ENCODE measurements at places on chromosomes 7 and 10.
A peak's percentile ranks its signal among the peaks of the same experiment; 100 is the strongest.

DNA sequence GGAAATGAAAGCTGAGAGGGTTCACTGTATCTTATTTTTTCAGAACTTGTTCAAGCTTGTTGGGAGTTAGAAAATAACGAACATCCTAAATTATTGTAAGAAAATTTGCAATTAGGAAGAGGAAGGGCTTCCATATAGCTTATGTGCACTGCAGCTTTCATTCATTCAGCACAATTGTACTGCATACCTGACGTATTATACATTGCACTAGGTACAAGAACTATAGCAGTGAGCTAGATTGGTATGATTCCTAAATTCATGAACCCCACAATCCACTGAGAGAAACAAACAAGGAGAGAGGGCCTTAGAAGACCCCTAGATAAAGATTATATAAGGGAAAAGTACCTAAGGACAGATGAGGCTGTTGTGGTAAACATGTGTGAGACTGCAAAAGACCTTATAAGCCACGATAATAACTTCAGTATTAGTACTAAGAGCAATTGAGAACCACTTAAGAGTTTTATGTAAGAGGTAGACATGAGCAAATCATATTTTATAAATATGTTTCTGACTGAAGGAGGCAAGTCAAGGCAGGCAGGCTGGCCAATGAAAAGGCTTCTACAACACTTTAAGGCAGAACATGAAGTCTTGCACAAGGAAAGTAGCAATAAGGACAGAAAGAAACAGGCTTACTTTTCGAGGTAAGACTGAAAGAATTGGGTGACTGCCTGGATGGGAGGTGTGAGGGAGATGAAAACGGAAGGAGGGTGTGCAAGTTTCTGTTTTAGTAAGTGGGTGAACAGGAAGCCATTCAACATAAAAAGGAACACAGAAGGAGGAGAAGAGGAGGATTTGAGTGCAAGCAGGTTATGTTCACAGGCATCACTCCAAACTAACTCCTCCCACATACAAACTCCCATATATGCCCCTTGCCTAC, 77.9 kb upstream of the LRRN3 start:
- peak; percentile 53 for DNase-seq

GRCh38 chr7:149621776-149622175, 124.2 kb upstream of the ZNF746 start:
- DNase-seq = peak; percentile 19

DNA sequence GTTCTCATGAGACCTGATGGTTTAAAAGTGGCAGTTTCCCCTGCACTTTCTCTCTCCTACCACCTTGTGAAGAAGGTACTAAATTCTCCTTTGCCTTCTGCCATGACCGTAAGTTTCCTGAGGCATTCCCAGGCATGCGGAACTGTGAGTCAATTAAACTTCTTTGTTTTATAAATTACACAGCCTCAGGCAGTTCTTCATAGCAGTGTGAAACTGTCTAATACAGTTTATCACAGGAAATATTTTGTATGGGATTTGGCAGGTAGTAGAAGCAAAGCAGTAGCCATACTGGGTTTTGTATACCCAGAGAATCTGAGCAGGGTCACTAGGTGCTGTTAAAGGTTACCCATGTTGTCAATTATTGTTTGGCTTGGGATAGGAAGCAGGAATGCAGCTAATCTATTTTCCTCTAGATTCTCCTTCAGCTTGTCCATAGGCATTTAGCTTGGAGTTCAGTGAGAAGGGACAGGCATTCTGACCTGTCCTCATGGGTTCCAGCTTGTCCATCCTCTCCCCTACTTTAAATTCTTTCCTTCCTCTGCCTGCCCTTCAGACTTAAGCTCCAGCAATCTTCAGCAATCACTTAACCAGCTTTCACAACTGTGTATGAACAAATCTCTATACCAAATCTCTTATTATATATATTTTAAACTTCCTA, 186.7 kb downstream of the PCLO start:
- no peak for DNase-seq

GRCh38 chr7:149300620-149301285, 38.8 kb downstream of the ZNF783 start:
- no peak for DNase-seq

DNA sequence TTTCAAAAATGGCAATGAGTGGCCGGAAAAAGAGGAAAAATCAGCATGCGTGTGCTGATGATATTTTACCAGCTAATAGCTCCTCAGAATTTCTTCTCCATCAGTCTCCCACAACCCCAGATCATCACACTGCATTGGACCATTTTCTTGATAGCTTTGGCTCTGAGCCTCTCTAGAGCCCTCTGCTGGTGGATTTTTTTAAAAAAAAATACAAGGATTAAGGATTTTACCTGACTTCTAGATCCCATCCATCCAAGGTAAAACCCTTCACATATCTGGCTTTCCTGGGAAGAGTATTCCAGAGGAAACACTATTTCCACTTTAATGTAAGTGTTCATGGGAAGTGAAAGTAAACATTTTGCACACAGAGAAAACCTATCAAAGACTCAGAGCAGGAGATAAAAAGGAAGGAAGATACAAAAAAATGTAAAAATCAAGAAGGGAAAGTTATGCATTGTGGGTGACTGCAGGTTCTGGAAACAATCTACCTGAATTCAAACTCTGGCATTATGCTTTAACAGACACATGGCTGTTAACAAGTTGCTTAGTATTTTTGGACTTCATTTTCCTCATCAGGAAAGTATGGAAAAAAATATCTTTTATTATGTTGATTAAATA, 380.9 kb downstream of the LRRTM3 start:
- no peak for DNase-seq

GRCh38 chr7:36961097-36961496, 236.8 kb upstream of the AOAH start:
- DNase-seq = no peak

GRCh38 chr10:127699311-127699710, 37.7 kb upstream of the FOXI2 start:
- DNase-seq = no peak

DNA sequence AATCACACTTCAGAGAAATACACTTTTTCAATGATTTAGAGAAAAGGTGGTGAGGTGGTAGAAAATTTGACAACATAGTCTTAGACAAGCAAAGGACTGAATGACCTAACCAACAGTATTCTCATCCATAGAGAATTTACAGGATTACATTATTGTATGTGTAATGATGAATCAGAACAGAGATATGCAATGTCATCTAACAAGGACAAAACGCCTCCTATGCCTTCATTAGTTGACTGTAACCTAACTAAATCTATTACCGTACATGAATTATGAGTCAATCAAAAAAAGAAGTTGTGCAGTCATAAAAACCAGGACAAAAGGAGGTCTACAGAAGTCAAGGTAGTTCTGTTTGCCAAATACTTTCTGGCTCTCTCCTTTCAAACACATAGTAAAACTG, 66.5 kb downstream of the RAB11FIP2 start:
- DNase-seq = no peak

- no peak for DNase-seq
Observed at GRCh38 chr10:92305133-92306072, 14.4 kb downstream of the MARCHF5 start.

DNA sequence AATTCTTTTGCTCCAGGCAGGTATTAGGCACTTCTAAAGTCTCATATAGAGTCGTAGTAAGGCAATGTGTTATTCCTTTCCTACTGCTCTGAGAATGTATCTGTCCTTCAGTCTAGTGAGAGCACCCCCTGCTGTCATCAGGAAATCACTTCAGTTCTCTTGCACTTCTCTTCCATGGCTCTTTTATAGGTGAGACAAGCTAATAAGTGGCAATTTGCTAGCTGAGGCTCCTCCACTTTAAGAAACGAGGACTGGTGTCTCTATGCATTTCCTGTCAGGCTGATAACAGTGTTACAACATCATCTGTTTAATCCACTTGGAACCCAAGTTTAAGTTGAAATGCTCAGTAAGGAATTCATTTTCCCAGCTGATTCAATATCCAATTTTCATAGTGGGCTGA, 350.6 kb downstream of the TFEC start:
- no peak for DNase-seq

DNA sequence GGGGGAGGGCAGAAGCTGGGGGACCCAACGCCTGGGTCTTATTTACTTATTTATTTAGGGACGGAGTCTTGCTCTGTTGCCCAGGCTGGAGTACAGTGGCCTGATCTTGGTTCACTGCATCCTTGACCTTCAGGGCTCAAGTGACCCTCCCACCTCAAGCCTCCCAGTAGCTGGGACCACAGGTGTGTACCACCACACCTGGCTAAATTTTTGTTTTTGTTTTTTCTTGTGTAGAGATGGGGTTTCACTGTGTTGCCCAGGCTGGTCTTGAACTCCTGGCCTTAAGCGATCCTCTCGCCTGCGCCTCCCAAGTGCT, 1.7 kb upstream of the MOGAT3 start:
- no peak for DNase-seq

- no peak for DNase-seq
Observed at GRCh38 chr7:50564640-50565558, at the start of gene DDC. TSS of gene DDC (minus strand) at chr7:50565405. CDS start at chr7:50544085, 21,320 bp downstream.

GRCh38 chr10:133139551-133140065, 20.4 kb upstream of the KNDC1 start:
- no peak for DNase-seq

- DNase-seq = no peak
Observed at GRCh38 chr7:122304996-122305421, 459 bp upstream of the FEZF1 start.

GRCh38 chr7:130032698-130033097, 18.5 kb downstream of the ZC3HC1 start:
- no peak for DNase-seq

DNA sequence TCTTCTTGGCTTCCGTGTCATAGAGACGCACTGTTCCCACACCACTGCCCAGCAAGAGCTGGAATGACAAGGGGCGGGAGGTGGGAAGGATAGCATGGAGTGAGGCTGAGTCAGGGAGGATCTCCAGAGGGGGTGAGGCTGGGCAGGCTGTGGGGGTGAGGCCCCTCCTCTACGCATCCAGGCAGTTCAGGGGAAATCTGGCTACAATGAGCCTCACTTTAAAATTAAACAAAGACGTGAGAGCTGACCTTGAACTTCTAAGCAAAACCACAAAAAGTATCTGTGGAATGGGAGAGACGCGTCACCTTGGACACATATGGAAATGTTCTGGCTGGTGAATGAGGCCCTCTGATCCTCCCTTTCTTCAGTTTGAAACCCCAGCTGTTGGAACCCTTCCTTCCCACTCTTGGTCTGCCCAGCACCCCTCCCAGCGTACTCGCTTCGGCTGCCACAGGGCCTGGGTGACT, 17.7 kb downstream of the WDR91 start:
- no peak for DNase-seq

- peak; percentile 4 for DNase-seq
Observed at GRCh38 chr10:46550076-46550790, 6.2 kb downstream of the GPRIN2 start.

DNA sequence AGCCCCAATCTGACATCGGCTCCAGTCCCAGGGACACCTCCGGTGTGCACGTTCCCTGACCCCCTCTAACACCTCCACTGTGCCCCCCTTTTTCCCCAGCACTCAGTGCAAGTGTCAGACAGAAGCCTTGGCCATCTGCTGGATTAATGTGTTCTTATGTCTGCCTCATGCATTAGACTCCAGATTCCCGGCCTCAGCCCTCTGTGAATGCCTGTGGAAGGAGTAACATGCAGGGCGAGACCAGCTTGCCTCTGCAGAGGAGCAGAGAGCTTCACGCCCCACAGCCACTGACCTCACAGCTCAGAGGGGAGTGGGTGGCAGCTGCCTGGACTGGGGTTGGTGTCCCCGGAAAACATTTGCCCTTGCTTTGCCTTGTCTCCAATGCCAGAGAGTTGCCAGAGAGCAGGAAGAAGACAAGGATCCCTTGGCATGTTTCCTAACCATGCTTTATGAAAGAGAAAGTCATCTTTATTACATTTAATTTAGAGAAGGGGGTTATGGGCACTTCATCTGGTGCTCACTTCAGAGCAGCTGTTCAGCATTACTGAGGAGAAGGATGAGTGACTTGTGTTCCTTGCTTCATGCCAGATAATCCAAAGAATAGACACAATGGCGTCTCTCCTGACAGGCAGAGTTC, 91.6 kb upstream of the CXCL12 start:
- DNase-seq = no peak

DNA sequence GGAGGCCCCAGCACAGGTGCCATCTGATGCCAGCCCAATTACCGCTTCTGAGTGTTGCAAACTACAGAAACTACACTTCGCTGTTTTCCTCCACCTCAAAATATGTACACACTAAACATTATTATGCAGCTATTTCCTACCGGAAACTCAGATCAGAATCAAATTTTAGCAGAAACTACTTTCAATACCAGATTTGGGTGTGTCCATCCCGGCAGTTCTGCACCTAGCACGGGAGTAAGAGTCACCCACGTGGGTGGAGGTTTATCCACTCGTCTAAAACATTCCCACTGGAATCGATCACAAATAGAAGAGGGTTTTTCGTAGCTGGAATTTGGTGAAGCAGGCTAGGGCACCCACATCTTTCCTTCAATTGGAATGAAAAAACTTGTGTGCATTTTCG, 214.4 kb upstream of the PRKCQ start:
- no peak for DNase-seq

DNA sequence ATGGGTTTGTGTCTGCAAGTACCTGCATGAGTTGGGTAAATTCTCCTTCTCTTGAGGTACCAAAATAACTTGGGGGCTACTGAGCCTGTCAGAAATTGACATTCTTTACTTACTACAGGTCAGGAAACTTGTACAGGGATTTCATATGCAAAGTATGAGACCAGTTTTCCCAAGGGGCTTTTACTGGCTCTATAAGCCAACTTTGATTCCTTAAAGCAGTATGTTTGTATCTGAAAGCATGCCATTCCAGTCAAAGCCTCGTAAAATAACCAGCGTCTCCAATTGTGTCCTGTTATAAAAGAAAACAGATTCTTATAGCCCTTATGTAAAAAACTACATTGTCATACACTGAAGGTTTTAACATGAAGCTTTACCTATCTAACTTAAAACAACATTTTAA, 90.2 kb downstream of the ZNF467 start:
- DNase-seq = no peak

DNA sequence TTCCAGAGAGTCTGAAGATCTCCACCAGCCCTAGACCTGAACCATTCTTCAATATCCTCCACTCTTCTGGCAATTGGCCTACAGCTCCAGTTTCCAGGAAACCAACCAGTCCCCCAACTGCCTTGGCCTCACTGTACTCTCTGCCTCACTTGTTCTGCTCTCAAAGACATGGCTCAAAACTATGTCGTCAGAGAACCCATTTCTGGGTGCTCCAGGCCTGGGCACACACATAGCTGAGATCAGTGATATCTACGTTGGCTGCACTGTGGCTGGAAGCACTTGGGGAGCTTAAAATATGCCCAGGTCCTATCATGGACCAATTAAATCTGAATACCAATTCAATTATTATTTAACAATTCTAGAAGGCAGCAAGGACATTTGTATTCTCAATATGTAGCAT, 93.1 kb downstream of the COBL start:
- no peak for DNase-seq
